Activated CD4-positive, alpha-beta memory T cell treated with anti-CD3 and anti-CD28 coated beads, Interleukin-2, amount 10 ng/mL, durations not matched to agents 7 days and 5 days (primary cell): ENCODE measurements at places on chromosomes 3 and 15.

DNA sequence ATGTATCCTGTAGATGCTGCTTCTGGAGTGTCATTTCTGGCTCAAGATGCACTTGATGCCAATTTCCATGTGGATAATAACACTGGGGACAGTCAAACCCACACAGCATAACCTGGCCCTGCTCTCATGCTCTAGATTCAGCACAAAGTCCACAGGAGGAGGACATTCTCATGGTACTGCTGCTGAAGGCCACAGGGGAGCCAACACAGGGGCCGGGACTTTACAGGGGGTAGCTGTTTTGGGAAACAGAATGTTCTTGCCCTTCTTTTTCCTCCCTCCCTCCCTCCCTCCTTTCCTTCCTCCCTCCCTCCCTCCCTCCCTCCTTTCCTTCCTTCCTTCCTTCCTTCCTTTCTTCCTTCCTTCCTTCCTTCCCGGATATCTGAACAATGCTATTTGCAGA lies 477.4 kb downstream of the PDCD6IP start:
- no peak for DNase-seq

DNA sequence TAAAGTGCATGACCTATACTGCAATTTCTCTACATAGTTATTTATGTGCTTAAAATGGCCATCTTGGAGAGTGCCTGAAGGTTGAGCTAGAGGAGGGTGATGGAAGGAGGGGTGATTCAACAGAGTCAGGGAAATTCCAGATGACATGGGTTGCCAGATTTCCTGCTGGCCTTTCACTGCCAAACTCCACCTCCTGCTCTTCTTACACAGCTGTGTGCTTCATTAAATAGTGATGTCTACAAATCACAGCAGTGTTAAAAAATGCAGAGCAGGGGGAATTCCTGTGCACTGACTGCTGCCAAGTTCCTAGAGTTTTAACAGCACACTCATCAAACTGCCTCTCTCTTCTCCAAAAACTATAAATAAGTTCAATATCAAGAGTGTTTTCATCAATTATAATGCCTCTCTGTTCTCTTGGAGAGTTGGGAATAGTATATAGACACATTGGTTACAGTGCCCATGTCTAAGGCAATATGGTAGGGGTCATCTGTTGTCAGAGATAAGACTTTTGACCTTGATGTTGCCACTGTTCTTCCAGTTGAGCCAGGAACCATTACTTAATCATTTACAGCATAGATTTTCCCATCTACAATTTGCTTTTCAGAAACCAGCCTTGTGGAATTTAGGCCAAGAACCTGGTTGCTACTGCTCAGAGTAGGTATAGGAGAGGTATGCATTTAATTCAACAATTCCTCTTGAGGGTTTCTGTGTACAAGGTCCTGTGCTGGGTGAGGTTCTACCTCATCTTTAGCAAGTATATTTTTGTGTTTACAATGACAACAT lies 79.6 kb downstream of the TP63 start:
- no peak for DNase-seq

GRCh38 chr3:166697495-166697894 lies 682.6 kb downstream of the ZBBX start:
- DNase-seq, result no peak

DNA sequence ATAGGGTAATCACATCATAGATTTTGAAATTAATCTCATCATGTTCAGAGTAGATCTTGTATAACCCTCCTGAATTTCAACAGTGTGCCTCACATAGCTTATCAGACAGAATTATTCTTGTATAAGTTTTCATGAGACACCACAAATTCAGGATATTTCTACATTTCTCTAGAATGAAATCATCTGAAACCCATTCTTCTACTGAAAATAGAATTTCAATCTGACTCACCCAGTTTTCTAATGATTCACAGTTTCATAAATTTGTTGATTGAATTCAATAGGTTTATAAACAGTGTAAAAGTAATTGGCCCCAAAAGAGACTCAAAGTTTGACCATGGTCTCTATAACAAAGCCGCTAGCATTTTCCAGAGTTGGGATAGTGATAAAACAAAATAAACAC lies 1082.6 kb upstream of the EPHA6 start:
- DNase-seq, result no peak

- no peak for DNase-seq
These were observed at the start of gene MAP4 for GRCh38 chr3:48016301-48016973. Gene MAP4, minus strand, starts transcription at chr3:48016416. Its CDS starts 17,556 bp downstream, at chr3:47998860.

DNA sequence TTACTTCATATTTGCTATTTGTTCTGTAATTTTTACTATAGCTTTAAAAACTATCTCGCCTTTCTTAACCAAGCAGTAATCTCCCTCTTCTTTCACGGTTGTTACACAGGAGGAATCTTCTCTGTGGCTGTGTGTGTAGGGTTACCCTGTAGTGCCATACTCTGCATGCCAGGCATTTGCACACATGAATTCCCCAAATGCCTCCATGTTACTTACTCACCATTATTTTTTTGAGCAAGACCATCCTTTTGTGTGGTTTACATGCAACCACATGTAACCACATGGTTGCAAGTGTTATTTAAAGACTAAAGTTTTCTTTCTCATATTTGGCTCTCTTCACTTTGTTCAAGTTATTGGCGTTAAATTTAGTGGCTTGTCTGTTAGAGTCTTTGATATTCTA lies 45.5 kb downstream of the HPS3 start:
- DNase-seq, result no peak

GRCh38 chr3:82137050-82137449 lies 375.6 kb upstream of the GBE1 start:
- DNase-seq, result no peak

DNA sequence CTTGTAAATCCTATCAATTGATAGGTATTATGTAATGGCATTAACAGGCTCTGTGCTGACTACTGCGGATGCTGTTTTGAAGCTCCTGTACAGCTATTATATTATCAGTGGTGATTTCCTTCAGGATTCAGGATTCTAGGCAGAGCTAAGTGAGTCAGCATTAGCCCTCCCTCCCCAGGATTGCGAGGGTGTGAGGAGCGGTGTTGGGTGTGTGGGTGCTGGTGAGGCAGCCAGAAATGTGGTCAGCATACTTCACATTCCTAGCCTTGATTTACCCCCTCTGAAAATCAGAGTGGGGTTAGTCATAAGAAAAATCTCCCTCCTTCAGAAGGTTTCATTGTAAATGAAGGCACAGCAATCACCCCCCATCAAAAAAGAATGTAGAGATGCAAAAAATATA lies 72.5 kb downstream of the SNTN start:
- DNase-seq, result no peak

GRCh38 chr3:122797291-122797690 lies 2.4 kb downstream of the SLC49A4 start:
- DNase-seq, result no peak
